GM23248 (cell line): ENCODE measurements at places on chromosomes 1 and 21.

GRCh38 chr1:227740401-227740960 is 5.2 kb downstream of the SNAP47 start:
- DNase-seq: no peak

DNA sequence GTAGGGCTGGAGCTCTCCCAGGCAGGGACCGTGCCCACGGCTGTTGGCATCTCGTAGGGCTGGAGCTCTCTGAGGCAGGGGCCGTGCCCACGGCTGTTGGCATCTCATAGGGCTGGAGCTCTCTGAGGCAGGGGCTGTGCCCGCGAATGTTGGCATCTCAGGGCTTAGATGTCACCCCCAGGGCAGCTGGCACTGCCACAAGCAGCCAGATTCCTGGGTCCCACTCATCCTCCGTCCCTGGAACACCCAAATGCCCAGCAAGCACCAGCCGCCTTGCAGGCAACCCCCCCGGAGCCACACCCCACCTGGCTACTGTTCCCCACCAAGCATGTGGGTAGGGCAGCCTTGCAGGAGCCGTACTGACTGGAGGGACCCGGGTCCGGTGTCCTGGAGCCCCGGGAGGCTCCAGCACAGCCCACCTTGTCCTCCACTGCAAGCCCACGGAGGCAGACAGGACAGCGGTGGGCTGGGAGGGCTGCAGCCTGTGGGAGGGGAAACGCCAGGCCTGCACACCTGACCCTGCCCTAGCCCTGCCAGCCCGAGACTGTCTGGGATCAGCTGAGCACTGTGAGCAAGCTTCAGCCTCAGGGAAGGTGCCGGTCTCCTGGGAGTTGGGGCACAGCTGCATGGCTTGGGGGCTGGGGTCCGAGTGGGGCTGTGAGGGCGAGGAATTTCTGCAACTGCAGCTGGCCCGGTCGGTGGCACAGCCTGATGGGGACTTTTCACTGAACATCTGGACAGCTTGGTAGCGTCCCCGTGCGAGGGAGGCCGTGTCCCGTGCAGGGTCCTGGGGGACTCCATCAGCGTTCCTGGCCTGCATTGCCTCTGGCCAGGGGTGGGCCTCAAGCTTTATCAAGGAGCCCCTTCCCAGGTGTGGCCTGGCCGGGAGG is 53.6 kb downstream of the COL18A1 start:
- no peak for DNase-seq

- DNase-seq: no peak
These were observed 42.3 kb downstream of the CHAF1B start for GRCh38 chr21:36427502-36427901.

GRCh38 chr1:93681101-93681988 is at the start of gene BCAR3:
Gene BCAR3 (minus strand): TSS chr1:93681837. CDS start chr1:93674930, 6,907 bp downstream.
- peak; percentile 87 for DNase-seq

DNA sequence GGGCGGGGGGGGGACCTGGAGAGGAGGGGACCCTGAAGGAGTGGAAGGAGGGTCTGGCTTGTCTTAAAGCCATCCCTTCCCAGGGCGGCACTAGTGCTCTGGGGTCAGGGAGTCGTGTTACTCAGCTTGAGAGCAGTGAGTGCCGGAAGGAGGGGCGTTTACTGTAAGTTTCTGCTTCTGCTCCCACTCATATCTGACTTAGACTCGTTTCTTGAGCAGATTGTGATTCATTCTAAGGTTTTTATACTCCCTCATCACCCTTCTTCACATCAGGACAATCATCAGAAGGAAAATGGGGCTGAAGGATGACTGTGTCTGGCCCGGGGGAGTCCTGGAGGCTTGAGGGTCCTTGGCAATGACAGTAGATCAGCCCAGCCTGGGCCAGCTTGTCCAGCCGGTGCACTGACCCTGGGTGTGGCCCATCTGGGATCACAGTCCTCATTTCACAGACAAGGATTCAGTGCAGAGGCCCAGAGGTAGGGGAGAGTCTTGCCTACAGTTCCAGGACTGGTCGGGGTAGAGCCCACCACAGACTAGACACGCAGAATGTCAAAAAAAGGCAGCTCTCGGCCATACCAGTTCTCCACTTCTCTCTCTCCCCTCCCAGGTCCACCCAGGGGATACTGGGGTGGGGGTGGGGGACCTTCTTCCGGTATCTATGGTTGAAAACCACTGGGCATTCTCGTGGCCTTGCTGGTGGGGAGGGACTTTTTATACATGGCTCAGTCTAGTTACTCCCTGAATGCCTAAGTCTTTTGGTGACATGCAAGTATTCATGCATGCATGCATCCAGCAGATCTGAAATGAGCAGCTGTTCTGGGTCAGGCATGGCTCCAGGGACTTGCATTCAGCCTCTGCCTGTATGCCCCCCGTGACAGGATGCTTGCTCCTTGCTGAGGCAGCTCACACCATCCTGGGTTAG is 5.1 kb downstream of the TNFRSF8 start:
- DNase-seq: peak; percentile 93

GRCh38 chr1:200131551-200132125 is 104.1 kb downstream of the NR5A2 start:
- DNase-seq: no peak

GRCh38 chr1:107782217-107782845 is 182.6 kb downstream of the VAV3 start:
- peak; percentile 60 for DNase-seq

GRCh38 chr1:209363112-209363511 is 220.4 kb upstream of the CAMK1G start:
- no peak for DNase-seq
